M059J (cell line): ENCODE measurements at places on chromosomes 11 and 22. TPM values are rescaled to one million over a fixed set of nuclear protein-coding genes. Genes with fewer than 3 reads are reported as not detected.

DNA sequence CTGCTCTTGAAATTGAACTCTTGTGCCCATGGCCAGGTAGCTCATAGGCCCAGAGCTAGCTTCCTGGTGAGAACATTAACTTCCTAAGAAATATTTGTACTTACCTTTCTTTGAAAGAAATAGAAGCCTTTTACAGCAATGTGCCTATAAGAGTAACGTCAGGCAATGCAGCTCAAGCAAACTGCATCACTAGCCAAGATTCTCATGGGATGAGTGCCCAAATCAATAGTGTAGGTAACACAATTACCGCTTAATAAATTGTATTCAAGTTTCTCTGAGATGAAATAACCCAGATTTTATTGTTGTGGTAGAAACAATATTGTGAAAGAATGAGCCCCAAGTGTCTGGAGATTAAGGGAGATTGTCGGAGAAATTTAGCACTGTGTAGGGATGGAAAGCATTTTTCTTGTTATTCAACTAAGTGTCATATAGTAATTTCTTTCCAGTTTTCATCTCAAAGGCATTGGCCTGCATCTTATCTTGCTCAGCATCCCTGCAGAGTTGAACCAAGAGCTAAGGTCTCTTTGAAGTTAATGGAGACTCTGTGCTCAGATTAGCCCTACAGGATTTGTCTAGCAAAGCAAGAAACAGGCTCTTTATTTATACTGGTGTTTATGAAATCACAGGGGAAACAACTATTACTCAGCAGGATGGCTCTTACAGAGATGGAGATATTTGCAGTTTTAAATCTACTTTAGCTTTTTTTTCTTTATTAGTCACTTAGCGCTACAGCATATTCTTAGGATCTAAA, 321.0 kb upstream of the PDGFD start:
- no peak for DNase-seq

DNA sequence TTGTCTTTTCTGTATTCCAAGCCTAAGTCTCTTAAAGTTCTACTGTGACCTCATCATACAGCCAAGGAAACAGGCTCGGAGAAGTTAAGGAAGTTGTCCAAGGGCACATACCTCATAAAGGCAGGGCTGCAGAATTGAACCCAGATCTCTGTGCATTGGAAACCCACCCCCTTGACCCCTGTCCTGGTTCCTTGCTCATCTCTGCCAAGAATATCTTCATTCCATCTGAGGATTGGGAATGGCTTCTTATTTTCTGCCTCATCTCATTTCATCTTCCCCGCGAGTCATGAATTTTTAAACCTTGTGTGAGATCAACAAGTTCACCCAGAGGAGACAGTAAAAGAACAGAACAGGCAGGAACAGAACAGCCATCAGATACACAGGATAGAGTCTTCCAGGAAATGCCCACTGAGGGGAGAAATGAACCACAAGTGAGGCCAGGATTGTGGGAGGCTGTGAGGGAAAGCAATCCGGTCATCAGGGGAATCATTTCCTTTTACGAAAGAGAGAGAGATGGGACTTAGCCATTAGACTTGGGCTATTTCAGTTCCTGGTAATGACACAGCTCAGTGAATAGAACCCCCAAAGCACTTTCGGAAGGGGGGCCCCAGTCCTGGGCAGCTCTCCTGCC, 34.4 kb upstream of the LRRC10B start:
- DNase-seq: no peak

The EXPH5 gene
- 2.3 and 2.7 TPM in 2 replicates for total RNA-seq

The LMNTD2 gene
- 1.1 and 3.8 TPM in 2 replicates for total RNA-seq

The ATG16L2 gene
- total RNA-seq: 2.1 and 3.5 TPM in 2 replicates

The CHST1 gene
- 0.02 and 0.17 TPM in 2 replicates for total RNA-seq
